ENCODE measurements at places on chromosomes 1 and 21.

- no peak for ATAC-seq
These were observed 157.9 kb upstream of the TNR start for GRCh38 chr1:175901076-175901836.

DNA sequence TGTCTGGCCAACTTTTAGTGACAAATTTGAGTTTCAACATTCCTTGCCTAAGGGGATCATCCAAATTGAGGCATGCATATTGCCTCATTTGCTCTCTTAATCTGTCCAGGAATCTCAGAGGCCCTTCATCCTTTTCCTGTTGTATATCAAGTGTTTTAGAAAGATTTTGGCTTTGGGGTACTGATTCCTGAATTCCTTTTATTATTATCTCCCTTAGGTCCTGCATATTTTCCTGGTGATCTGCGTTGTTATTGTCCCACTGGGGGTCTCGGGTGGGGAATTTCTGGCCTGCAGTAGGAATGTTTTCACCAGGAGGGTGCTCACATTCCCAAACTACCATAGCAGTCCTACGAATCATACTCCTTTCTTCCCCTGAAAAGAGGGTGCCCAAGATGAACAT, 4.4 kb upstream of the AADACL3 start:
- ATAC-seq, result no peak

DNA sequence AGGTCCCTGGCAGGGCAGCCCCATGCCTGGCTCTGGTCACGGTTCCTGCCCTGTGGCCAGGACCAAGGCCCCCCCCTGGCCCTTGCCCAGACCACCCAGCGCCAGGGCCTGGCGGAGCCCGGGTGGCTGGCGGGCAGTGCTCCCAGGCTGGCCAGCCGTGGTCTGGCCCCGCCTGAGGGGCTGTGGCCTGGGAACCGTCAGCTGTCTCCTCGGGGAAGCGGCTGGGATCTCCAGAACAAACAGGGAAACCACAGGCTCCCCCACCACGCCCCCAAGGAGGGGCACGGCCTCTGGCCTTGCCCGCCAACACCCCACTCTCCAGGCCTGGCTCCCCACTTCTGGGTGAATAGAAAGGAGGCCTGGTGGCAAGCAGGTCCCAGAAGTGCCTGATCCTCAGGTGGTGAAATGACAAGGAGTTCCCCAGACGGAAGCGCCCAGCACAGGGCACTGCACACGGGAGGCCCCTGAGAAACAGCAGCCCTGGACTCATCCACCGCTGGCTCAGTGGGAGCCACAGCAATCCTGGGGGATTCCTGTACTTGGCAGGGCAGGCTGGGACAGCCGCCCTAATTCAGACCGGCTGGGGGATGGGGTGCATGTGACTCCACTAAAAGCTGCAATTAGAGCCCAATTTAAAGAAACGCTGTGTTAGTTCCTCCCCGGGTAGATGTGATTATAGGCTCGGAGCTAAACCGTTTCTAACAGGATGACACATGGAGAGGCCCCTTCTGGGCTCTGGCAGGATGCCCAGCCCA, 78.9 kb downstream of the RAP1GAP start:
- no peak for ATAC-seq

GRCh38 chr1:176540428-176540827, 77.5 kb downstream of the PAPPA2 start:
- ATAC-seq, result no peak

DNA sequence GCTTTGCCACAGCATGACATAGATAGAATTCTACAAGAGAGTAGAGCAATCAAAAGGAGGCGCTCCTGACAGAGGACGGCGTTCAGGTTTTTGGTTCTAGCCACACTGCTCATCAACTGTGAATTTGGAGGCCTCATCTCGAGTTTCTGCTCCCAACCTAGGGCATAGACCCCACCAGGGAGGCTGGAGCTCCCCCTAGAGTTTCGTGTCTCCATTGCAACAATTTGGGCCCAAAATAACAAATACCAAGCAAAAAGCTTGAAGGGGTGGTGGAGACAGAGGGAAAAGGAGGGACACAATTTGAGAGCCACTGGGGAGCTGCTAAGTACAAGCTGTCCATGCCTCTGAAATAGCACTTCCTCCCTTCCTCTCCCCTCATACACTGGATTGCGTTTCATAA, 297.0 kb downstream of the GPATCH2 start:
- no peak for ATAC-seq

DNA sequence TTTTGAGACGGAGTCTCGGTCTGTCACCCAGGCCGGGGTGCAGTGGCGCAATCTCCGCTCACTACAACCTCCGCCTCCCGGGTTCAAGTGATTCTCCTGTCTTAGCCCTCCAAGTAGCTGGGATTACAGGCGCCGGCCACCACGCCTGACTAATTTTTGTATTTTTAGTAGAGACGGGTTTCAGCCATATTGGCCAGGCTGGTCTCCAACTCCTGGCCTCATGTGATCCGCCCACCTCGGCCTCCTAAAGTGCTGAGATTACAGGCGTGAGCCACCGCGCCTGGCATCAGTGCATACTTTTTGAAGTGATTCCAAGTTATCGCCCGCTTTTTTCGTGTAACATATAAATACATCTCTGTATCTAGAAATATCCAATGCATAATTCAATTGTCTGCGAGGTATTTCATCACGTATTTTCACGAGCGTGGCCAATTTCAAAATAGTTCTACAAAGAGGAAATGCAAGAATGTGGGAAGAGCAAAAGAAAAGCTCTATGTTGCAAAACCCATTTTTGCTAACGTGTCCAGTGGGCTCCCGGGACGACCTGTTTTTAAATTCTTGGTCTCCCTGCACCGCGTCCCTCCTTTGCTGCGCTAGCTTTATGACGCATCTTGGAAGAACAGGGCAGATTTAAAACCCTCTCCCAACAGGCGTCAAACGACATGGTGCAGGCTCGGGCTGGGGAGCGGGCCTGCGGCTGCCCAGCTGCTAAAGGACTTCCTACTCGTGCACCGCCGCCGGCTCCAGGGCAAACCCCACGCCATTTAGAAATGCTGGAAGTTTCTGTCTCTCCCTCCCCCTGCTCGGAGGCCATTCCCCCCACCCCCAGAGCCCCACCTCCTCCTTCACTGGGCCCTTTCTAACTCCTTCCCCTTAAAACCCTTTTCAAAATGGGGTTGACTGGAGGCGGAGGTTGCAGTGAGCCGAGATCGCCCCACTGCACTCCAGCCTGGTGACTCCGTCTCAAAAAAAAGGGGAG, 923 bp upstream of the IFNGR2 start:
- ATAC-seq, result no peak

GRCh38 chr1:54105080-54105479, 47.7 kb downstream of the CDCP2 start:
- ATAC-seq, result no peak

All from activated T-helper 17 cell treated with anti-CD3 and anti-CD28 coated beads, Interleukin-2, amount 50 U/mL, for 72 hours (primary cell).